GM23338 (cell line): ENCODE measurements at places on chromosomes 5 and 9. TPM values are rescaled to one million over a fixed set of nuclear protein-coding genes. Genes with fewer than 3 reads are reported as not detected.

GRCh38 chr5:53481159-53481886, 894 bp downstream of the FST start:
- no peak for DNase-seq

DNA sequence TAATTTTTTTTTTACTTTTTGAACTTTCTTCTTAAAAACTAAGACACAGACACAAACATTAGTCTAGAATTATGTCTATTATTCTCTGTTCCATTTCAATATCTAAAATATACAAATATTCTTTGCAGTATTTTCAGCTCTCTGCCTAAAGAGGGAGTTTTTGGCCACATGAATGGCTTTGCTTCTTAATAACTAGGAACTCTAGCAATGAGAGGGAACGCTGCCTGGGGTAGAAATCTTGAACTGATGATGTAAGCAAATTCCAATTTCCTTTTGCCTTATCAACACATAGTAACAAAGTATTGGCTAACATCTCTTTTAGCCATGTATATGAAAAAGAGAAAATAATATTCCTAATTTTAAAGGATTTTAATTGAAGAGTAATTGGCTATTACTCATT, 51.9 kb downstream of the SLC25A46 start:
- DNase-seq, result no peak

DNA sequence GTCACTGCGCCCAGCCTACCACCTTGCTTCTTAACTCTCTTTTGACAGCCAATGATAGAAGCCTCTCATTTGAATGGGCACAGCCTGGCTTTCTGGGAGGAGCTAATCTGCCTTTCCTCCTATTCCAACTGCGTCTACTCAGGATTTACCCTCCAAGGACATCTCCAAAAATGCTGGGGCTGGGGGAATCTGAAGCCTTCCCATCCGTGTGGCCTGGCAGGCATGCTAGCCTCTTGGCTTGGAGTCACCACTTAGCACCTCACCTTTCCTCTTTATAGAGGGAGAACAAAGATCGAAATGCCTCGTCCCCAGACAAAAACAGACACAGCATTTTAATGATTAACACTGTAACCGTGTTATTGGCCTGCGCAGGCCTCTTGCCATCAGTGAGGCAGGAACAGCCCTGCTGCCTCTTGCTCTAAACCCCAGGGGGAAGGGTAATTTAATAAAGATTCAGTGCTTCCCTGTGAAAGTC, 108.2 kb upstream of the KLF4 start:
- no peak for DNase-seq

DNA sequence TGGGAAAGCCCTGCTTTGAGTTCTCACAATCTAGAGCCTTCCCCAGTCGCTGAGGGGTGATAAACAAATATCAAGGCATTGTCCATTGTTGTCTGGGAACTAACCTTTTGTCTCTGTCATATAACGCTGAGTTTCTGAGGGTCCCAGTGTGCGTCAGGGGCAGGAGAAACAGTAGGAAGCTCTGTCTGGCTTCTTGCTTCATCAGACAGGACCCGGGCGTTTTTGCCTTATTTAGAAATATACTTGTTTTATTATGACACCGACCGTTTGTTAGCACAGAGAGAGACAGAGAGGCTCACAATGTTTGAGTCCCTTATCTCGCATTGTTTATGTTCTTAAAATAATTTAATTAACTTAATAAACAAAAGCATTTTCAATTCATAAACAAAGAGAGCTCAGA, 204.9 kb upstream of the GAS1 start:
- DNase-seq, result no peak

Gene ANXA2R
- total RNA-seq, result 0.21 TPM in 1 of 2 replicates, not detected in the other
